D721Med (cell line): ENCODE measurements at places on chromosomes 1 and 21.

GRCh38 chr1:119298687-119299303, 69.8 kb upstream of the HAO2 start:
- no peak for DNase-seq

DNA sequence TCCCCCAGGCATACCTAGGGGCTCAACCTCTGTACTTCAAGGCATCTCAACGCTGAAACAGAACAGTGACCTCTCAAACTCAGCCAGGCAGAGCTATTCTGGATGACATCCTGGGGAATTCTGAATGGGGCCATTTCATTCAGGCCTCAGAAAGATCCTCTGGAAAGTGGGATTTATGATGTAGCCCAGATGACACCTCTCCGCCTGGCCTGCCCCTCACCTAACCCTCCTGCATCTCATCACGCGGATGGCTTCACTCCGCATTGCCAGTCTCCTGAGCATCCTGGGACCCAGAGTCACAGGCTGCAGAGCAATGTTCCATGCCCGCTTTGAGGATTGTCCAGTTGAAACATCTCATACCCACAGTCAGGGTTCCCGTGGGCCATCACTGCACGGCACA, 1.2 kb downstream of the SPATA46 start:
- DNase-seq = no peak

DNA sequence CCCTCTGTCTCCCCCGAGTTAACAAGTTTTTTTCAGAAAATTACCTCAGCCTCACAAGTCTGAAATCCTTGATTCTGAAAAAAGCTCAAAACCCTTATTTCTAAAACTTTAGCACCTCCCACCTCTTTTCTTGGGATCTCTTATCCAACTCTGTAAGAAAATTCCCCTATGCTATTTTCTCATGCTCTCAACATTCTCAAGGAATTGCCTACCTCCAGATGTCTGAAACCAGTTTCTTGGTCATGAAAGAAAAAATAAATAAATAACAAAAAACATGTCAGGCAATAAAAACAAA, 18.1 kb upstream of the SFPQ start:
- DNase-seq = no peak

DNA sequence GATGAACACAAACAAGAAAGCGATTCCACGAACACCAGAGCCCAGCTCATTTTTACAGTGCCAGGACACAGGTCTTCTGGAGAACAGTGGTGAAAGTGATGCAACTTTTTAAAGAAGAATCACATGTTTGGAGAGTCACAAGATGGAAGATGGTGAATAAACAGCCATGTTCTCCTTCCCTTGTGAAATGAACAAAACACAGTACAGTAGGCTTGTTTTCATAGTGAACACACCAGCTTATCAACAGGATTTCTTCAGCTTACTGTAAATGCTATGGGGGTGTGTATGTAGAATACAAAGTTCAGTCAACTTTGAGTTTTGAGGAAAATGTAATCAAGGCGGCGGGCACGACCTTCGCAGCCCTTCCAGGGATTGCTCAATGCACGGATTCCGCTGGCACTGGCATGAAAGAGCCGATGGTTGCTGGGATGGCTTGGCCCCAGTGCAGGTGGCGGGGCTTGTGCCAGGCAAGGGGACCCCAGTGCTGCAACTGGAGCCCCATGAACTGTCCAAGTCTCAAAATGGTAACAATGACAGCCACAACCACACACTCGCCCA, 9.7 kb downstream of the TMPRSS3 start:
- no peak for DNase-seq

DNA sequence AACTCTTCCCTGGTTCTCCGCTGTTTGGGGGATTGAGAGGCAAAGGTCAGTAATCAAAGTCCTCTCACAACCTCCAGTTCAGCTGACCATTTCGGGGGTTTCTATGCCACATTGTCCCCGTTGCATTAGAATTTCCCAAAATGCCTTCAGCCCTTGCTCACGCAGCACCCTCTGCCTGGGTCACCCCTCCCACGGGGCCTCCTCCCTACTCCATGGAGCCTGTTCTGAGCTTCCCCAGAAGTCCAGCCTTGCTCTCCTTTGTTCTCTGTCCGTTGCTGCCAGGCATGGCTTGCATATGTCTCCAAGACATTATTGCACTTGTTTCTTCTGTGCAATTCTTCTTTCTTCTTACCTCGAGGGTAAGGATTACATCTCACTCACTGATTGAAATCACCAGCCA, 16.5 kb downstream of the DMRTB1 start:
- no peak for DNase-seq

- no peak for DNase-seq
Observed at GRCh38 chr1:169005776-169006175, 100.7 kb upstream of the ATP1B1 start.

DNA sequence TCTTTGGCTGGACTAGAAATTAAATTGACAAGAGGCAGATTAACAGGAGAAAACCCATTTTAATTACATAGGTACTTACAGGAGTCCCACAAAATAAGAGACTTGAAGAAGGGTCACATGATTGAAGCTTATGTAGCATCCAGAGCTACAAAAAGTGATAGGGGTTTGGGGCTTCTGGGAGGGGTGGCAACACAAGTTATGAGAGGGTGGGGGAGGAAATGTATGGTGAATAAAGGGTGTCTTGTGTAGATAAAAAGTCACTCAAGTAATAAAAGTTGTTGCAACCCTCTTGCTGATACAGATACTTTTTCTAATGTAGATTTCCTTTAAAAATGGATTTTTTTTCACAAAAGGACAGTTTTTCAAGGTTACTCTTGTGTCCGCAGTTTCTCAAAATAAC, 24.0 kb downstream of the USP25 start:
- no peak for DNase-seq

DNA sequence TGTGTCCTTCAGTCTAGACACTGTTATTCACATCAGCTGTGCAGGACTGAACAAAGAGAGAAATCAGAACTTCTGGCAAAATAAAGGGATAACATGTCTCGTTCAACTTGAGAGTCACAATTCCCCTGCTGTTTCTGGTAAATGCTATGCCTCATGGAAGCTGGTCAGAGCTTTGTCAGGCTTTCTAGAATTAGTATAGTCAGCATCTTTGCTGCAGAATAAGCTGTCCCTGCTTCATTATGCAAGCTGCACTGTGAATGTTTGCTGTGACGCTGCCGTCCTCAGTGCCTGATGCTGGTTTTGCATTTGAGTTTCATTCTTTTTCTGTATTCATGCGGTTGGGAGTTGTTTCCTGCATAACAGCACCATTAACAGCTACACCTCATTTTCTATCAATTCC, 96.4 kb upstream of the KCNJ6 start:
- DNase-seq = no peak

- no peak for DNase-seq
Observed at GRCh38 chr1:205588636-205589035, 43.2 kb downstream of the ELK4 start.

- no peak for DNase-seq
Observed at GRCh38 chr1:178540204-178540603, 27.3 kb downstream of the TEX35 start.

DNA sequence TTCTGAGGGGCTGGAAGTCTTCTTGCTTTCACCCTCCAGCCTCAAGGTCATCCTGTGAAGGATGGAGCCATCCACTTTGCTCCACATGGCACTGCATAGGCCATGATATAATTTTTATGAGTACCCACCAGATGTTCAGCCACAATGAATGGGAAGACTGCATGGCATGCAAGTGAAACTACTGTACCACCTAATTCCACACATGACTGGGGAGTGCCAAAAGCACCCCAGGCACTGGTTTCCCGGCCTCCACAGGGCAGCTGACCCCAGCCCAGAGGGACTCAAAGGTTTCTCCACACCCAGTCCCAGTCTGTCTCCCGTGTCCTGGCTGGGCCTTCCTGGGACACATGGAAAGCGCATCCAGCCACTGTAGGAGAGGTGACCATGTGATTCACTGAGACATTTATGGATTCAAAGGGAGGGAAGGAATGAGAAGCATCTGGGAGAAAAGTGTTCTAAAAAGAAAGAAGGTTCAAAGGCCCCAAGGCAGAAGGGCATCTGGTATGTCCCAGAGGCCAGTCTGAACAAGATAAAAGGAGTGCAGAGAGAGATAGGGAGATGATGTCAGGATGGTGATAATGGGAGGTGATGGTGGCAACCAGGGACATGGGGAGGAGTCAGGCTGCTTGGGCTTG, 12.1 kb downstream of the RHOU start:
- no peak for DNase-seq

DNA sequence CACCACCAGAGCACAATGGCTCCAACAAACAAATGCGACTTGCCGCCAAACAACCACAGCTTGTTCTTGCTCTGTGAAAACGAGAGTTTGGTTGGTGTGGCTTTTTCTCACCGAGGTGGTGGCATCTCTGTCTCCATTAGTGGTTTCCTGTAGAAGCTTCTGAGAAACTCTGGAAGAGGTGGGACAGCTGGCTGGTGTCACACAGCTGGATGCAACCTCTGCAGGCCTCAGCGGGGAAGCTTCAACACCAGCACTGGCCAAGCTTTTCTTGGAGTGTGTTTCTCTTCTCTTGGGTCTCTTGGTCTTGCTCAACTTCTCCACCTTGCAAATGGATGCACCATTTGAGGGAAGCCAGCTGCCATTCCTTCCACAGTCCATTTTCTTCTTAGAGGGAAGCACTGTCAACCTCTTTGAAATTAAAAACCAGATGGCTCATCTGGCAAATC, 124.8 kb downstream of the KCNN3 start:
- no peak for DNase-seq

DNA sequence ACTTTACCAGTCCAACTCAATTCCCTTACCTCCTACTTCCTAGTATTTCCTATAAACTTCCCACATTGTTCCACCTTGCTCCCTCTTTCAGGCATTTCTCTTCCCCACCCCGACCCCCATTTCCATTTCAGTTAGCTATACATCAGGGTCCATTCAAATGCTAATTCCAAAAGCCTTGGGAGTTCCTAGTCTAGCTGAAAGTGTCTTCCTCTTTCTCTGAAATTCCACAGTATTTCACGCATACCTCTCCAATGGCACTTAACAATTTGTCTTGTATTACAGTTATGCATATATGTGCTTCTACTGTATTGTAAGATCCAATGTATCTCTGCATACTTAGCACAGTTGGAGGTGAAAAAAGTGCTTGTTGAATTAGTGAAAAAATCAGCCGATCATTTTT, 94.9 kb downstream of the ZNF644 start:
- DNase-seq = no peak

DNA sequence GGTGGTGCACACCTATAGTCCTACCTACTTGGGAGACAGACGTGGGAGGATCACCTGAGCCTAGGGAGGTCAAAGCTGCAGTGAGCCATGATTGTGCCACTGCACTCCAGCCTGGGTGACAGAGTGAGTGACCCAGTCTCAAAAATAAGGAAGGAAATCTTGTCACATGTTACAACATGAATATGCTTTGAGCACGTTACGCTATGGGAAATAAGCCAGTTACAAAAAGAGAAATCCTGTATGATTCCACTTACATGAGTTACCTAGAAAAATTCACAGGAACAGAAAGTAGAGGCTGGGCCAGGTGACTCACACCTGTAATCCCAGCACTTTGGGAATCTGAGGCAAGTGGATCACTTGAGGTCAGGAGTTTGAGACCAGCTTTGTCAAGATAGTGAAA, 6.7 kb upstream of the PADI6 start:
- no peak for DNase-seq

DNA sequence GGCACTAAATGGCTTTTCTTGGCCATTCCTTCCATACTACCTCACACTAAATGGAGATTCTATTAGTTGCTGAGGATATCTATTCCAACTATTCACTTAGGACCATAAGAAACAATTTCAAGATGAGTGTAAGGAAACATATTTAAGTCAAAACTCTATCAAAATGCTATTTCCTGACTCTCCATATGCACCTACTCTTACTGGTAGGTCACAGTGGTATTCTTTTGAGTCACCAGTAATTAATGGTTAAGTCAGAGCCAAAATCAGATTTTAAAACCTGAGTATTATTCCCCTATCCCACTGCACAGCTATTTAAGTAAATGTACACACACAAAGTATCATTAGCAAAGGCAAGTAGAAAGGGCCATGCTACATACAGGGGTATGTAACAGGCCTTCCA, 50.3 kb downstream of the ARID4B start:
- no peak for DNase-seq

- DNase-seq = no peak
Observed at GRCh38 chr1:107787299-107787698, 177.7 kb downstream of the VAV3 start.

DNA sequence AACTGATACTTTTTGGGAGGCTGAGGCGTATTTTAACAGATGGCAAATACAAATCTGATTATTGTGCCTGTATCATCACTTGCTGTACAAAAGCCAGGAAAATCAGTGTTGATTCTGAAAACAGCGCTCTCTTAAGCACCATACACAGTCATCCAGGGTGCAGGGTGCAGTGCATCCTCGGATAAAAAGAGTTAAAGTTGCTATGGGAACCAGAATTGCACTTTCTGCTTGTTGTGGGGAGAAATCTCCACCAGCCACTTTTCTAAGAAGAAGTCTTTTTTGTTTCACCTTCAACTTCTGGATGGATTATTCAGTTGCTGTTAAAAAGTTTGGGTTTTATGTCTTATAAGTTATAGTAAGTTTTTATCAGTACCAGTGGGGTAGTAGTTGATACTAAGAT, 3.8 kb downstream of the LAMC1 start:
- DNase-seq = no peak

GRCh38 chr1:199352351-199352750, 675.2 kb upstream of the NR5A2 start:
- DNase-seq = no peak

DNA sequence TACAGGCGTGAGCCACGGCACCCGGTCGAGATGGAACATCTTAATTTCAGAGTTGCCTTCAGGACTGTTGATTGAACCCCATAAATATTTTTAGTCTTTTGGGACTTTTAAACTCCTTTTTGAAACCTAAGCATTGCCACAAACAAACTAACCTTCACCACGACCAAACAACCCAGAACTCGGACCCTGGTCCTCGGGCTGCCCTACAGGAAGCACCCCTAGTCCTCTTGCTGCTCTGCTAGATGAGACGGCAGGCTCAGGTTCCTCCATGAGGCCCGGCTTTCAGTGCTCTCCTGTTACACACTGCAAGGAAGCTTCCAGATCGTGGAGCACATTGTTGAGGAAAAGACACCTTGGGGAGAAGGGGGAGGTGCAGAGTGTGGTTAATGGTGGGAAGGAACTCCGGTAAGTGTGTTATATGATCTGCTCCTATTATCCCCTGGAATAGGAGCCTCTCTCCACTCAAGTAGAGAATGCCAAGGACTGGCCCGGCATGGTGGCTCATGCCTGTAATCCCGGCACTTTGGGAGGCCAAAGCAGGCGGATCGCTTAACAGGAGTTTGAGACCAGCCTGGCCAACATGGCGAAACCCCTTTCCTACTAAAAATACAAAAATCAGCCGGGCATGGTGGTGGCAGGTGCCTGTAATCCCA, 5.7 kb downstream of the EPHX1 start:
- no peak for DNase-seq

GRCh38 chr1:36150296-36151133, 1.2 kb upstream of the TRAPPC3 start:
- DNase-seq = no peak

GRCh38 chr1:209692745-209693504, 11.7 kb upstream of the HSD11B1 start:
- DNase-seq = no peak

- no peak for DNase-seq
Observed at GRCh38 chr1:32337855-32338636, 2.0 kb upstream of the MARCKSL1 start.

GRCh38 chr1:195709821-195710220, 898.4 kb downstream of the KCNT2 start:
- DNase-seq = no peak
